ENCODE measurements at places on chromosomes 4 and X.

GRCh38 chr4:147547314-147548056 lies 66.6 kb downstream of the EDNRA start:
- DNase-seq: no peak

DNA sequence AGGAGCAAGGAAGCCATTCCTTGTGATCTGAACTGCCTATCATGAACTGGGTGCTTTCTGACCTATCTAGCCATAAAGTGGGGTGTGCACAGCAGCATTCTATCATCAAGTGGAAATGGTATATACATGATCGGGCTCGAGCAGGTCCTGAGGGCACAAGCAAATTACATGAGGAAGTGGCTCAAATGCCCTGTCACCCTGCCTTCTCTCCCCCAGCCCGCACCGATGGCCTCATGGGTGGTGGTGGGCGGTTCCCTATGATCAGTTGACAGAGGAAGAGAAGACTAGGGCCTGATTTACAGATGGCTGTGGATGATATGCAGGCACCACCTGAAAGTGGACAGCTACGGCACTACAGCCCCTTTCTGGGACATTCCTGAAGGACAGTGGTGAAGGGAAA lies 46.3 kb upstream of the BCLAF3 start:
- no peak for DNase-seq

GRCh38 chr4:147782087-147782781 lies 50.3 kb downstream of the ARHGAP10 start:
- DNase-seq: no peak

DNA sequence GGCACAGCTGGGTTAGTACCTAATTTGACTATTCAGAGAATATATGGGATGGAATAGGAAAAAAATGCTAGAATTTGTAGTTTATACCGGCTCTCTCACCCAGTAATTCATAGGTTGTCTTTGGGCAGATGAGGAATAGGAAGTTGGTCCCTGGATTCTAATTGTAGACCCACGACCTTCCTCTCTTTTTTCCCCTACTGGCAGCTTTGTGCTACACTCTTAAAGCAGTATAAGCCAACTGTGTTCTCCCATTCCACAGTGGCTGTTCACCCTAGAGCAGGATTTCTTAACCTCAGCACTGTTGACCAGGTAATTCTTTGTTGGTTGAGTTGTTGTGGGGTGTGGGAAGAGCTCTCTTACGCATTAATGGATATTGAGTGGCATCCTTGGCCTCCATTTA lies 92.9 kb downstream of the FNIP2 start:
- DNase-seq: no peak

GRCh38 chr4:84530871-84531270 lies 31.8 kb upstream of the NKX6-1 start:
- no peak for DNase-seq

DNA sequence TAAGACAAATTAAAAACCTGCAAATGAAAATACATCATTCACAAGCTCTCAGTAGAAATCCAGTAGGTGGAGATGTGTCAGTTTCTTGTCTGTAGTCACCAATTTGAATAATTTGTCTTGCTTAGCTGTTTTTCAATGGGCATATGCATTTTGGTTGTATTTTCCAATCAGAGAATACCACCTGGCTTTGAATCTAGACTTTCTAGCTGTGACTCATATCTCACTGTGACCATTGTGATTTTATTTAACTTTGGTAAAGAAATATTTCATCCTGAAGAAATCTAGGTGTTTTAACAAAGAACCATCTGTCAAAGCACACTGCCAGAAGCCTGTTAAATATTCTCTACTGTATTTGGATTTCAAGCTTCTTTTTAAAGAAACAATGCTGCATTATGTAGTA lies 1650.6 kb upstream of the IGFBP7 start:
- DNase-seq: no peak

- no peak for DNase-seq
Measured at GRCh38 chr4:15164571-15164970, 162.3 kb downstream of the CPEB2 start.

GRCh38 chr4:158807691-158808090 lies 38.9 kb downstream of the FNIP2 start:
- DNase-seq: no peak

- DNase-seq: no peak
Measured at GRCh38 chrX:106263817-106264216, 95.7 kb downstream of the PWWP3B start.

- DNase-seq: no peak
Measured at GRCh38 chrX:53094582-53094905, 602 bp downstream of the KANTR start.

GRCh38 chr4:2713337-2713736 lies 42.8 kb downstream of the TNIP2 start:
- DNase-seq: no peak

- DNase-seq: no peak
Measured at GRCh38 chr4:158189422-158189821, 16.6 kb upstream of the GASK1B start.

DNA sequence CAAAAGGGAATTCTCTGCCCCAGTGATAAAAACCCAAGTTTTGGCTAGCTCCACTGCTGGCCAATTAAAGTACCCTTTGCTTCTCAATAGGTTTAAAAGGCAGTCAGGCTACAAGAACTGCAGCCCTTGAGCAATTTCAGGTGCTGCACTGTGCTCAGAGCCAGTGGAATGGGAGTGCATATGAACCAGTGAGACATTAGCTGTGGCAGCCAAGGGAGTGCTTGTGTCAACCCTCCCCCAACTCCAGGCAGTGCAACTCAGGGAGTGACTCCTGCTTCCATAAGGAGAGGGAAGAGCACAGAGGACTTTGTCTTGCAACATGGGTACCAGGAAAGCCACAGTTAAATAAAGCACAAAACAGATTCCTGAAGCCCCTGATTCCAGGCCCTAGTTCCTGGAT lies 61.6 kb upstream of the VAMP7 start:
- DNase-seq: no peak
